Cerebellar nuclear complex (tissue), 1 donor: ENCODE measurements at places on chromosomes 5 and 9.

- DNase-seq, result no peak
Observed at GRCh38 chr9:115596021-115596745, 478.2 kb upstream of the TNC start.

DNA sequence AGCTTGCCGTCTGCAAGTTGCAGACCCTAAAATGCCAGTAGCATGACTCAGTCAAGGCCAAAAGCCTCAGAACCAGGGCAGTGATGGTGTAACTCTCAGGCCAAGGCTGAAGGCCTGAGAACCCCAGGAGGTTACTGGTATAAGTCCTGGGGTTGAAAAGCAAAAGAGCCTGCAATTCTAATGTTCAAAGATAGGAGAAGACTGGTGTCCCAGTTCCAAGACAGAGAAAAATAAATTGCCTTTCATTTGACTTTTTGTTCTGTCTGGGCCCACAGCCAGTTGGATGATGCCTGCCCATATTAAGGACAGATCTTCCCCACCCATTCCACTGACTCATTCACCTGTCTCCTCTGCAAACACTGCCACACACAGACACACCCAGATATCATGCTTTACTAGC, 673.2 kb downstream of the CDH18 start:
- DNase-seq, result no peak

- no peak for DNase-seq
Observed at GRCh38 chr9:87109231-87109631, 161.9 kb upstream of the GAS1 start.

DNA sequence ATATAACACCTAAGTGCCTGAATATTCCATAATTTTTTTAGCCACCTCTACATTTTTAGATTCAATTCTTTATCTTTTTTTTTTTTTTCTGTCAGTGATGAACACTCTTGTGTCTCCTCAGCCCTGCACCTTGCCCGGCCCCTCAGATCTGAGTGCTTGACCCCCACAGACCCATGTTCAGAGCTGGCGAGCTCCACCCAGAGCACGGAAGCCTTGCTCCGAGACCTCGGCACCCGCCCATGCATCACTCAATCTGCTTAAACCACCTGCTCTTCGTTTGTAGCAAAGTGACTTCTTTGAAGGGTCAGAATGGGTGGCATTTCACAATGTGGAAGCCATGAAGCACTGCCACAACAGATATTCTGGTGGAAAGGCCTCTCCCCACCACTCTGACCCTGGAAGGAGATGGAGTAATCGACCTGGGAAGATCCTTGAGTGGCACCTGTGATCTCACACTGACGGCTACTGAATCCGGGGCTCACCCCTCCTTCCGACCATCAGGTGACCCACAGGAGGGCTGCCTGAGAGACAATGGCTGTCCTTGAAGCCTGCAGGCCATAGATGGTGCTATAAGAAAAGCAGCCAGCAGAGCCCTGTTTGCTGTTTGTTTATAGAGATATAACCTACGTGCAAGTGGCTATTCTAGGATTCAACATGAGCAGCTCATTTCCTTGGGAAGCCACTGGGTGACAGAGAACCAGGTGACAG, 261.1 kb upstream of the IRX4 start:
- DNase-seq, result no peak

DNA sequence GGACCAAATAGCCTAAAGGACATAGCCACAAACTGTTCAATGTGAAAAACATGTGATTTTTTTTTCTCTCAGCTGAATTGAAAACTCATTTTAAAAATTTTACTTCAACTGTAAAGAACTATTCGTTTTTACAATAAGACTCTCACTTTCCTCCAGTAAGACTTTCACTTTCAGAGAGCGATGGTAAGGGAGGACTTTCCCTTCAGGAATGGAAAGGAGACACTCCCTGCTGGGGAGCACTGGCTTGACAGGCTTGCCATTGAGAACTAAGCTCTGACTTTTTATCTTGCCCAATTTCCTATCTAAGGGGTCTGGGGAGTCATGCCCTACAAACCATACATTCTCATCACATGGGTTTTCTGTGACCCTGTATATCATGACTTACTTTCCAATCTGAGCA, 186.7 kb downstream of the CFAP90 start:
- DNase-seq, result no peak

DNA sequence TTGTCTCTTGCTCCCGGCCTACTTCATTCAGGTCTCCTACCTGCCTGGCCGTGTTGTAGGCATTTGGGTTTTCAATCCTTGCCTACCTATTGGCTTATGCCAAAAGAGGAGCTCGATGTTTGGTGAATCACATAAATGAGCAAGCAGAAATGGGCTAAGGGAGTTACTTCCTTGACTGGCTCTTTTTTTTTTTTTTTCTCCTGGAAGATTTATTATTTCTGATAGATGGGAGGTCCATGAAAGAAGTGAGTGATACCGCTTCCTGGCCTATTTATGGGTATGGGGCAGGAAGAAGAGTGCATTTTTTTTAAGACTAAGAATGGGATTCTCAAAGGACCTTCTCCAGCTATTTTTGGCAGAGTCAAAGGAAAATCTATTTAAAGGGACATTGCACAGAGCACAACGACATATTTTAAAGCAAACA, 294.1 kb downstream of the ARHGAP26 start:
- DNase-seq, result no peak

DNA sequence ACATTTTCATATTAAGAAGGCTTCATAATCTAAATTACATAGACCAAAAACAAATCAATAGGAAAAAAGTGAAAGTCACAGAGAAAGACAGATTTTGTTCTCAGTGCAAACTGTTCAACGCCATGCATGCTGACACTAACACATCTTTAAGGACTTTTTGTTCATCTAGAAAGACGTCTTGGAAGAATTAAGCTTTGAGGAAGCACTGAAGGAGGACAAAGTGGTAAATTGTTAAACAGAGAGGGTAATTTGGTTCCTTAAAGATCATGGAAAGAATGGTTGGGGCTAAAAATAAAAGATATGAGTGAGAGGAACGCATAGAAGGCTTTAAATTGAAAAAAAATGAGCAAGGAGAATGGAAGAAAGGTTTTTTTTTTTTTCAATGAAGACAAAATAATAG, 9.1 kb downstream of the MEGF9 start:
- no peak for DNase-seq

DNA sequence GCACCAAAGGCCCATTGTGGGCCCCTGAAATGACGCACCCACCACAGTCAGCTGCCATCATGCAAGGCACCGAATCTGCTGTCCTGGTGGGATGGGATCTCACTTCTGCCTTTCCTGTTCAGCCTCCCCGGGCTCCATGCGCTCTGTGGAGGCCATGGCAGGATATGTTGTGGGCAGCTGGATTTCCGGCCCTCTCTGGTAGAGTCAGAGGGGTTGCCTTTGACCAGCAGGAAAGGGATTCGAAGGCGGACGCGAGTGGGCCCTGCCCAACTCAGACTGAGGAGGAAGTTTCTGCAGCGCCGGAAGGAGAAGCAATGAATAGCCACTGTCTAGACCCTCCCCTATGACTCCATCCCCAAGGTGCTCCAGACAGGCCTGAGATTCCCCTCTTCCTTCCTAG, 35.5 kb downstream of the GADD45G start:
- DNase-seq, result no peak

- no peak for DNase-seq
Observed at GRCh38 chr5:106290841-106291240, 1379.9 kb downstream of the EFNA5 start.

- DNase-seq, result no peak
Observed at GRCh38 chr5:96875791-96876291, 459 bp upstream of the ERAP2 start.

DNA sequence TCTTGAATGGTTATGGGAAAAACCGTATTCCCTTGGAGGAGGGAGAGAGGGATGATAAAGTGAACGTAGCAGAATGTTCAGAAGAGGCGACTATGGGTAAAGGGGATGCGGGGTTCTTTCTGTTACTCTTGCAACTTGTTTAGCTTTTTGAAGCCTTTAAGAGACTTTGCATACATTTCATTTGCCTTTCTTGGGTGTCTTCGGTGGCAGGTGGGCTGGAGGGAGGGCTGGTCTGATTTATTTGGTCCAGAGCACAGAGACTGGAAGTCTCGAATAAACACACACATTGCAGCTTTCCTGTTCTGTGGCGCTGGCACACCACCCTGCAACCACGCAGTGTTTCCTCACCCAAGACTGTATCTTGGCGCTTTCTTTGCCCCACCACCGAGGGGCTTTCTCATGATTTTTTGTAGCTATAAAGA, 23.2 kb downstream of the TTF1 start:
- no peak for DNase-seq

- no peak for DNase-seq
Observed at GRCh38 chr5:157710882-157711281, 20.3 kb upstream of the THG1L start.

DNA sequence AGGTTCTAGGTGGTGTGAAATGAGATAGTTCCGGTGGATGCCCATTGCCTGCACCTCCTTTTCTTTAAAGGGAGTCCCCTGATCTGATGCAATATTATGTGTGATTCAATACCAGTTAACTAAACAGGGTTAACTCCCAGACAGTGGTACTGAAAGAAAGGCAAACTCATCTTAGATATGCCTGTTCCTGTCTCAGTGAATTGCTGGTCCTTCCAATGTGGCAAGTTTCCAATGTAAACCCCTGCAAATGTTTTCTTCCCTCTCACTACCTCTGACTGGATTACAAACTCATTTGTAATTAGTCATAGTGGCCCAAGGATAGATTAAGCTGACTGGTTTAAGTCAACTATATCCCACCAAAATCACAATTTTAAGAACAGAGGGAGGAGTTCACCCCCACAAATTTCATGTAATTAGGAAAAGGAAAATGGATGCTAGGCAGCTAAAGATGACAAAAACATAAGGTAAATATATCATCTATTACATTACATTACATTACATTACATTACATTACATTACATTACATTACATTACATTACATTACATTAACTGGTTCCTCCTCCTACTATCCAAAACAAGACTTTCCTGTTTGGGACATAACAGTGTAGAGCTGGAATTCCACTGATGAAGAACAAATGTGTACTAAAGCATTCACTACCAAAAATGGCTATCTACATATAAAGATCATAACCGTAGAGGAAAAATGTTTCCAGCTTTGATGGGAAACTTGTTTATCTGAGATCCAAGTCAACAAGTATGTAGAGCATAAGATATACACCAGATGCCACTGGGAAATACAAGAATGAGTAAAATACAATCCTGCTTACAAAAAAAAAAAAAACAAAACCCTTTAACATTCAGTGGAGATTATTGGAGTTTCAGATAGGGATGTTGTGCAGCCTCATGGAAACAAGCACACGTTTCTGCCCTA, 121.5 kb upstream of the SNX2 start:
- DNase-seq, result no peak

DNA sequence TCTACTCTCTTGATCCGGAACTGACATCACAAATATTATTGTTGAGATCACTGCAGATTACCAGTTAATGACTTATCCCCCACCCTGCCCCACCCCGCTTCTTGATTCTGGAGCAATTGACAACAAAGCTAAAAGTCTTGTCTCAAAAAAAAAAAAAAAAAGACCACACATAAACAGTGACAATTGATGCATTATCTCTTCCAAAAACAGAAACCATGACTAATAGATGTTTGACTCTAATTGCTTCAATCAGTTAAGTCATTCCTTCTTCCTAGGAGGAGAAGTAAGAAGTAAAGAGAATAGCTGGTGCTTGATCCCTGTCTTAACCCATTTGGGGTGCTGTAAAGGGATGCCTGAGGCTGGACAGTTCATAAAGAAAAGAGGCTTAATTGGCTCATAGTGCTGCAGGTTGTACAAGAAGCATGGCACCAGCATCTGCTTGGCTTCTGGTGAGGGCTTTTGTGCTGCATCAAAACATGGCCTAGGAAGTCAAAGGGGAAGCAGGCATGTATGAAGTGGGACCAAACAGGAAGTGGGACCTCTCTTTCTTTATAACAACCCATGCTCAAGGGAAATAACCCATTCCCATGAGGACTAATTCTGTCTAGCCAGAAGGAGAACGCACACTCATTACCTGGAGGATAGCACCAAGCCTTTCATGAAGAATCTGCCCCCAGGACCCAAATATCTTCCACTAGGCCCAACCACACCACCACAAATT, 158.7 kb downstream of the TMEM167A start:
- DNase-seq, result no peak

- DNase-seq, result no peak
Observed at GRCh38 chr9:94916956-94917355, 190.5 kb downstream of the AOPEP start.

DNA sequence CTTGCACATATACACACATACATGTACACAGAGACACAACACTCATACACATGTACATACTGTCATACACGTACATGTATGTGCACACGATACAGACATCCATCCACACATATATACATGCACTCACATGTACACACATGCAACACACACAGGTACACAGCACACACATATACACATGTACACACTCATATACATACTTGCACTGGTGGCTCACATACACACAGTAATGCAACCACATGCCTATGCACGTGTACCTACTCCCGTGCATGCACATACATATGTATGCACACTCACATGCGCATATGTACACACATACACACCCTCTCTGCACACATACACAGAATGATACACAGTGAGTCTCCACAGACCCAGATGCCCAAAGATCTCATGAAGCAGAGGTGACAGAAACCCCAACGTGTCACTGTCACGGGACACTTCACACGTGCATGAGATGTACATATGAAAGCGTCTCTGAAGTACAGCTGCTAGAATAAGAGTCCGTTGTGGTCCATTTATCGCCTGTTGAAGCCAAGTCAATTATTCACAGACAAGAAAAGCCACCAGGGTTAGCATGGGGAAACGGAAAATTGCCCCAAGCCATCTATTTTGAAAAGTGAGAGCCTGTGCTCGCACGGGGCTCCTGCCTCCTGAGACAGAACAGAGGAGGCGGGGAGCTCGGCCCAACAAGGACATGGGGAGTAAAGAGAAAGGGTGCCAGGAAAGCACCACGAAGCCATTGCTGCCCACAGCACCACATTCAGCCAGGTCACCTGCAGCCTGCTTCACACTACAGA, 24.9 kb downstream of the LPCAT1 start:
- DNase-seq, result no peak
